ENCODE measurements at places on chromosomes 12 and 14.
A peak's percentile ranks its signal among the peaks of the same experiment; 100 is the strongest.

GRCh38 chr12:32885831-32886230 is 10.7 kb downstream of the PKP2 start:
- DNase-seq = peak; percentile 30

DNA sequence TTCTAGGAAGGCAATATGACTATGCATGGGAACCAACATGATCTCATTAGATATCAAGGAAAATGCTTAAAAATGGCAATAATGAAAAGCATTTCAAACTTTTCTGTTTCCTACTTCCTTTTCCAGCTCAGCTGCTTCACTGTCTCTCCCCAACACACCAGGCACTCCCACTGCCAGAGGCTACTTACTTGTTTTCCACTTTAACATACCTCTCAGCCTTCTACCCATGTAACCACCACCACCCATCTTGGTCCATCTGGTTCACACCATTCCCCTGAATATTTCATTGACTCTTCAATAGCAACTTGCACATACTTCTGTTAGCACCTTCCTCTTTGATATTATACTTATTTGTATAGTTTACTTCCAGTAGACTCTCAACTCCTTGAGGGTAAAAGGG is 168.3 kb upstream of the NPAS3 start:
- no peak for DNase-seq

DNA sequence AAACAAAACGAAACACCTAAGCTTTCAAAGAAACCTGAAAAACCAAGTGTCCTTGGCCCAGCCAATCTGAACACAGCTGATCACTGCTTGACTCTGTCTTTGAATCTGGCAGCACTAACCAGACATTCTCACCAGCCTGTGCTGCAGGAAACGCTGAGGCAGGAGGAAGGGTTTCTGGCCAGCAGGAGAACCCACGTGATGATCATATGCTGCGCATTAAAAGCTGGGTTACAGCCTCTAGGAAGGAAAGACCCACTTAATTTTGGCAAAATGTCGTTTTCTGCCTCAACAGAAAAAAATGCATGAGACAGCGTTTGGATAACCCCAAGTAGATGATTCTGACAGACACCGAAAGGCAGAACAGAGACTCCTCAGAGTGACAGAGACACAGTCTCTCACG is 9.8 kb downstream of the APPL2 start:
- no peak for DNase-seq

DNA sequence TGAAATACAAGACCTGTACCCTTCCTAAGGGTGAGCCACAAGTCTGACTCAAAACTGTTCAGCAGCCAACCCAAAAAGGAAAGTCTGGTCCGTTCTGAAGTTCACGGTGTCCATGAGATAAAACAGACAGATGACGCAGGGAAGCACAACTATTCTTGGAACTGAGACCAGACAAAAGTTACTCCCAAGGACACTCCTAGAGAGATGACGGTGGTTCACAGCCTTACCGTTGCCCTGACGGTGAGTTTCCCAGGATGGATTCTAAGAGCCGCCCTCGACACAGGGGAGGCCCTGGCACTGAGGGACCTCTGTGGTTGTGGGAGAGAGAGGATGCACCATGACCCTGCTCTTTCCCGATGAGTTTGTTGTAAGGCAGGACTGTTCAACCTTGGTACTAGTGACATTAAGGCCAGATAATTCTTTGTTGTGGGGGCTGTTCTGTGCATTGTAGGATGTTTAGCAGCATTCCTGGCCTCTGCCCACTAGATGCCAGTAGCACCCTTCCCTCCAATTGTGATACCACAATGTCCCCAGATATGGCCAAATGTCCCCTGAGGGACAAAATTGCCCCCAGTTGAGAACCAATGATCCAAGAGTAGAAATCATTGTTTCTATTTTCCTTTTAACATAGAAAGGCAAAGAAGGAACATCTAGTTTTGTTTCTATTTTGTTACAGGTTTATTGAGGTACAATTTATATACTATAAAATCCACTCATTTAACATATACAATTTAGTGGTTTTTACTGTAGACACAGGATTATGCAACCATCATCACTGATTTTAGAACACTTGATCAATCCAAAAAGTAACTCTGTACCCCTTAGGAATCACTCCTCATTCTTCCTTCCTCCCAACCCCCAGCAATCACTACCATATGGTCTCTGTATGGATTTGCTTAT is 23.0 kb downstream of the OR10P1 start:
- peak; percentile 5 for DNase-seq

DNA sequence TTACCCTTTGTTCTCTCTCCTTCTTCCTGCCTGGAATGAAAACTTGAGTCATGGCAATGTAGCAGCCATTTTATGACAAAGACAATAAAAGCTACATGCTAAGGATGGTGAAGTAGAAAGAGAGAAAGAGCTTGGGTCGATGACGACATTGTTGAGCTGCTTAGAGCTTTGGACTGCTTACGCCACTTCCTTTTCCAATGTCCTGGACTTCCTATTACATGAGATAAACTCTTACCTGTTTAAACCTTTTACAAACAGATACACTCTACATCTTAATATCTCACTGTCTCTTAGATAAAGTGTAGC is 70.1 kb downstream of the PEBP1 start:
- no peak for DNase-seq

DNA sequence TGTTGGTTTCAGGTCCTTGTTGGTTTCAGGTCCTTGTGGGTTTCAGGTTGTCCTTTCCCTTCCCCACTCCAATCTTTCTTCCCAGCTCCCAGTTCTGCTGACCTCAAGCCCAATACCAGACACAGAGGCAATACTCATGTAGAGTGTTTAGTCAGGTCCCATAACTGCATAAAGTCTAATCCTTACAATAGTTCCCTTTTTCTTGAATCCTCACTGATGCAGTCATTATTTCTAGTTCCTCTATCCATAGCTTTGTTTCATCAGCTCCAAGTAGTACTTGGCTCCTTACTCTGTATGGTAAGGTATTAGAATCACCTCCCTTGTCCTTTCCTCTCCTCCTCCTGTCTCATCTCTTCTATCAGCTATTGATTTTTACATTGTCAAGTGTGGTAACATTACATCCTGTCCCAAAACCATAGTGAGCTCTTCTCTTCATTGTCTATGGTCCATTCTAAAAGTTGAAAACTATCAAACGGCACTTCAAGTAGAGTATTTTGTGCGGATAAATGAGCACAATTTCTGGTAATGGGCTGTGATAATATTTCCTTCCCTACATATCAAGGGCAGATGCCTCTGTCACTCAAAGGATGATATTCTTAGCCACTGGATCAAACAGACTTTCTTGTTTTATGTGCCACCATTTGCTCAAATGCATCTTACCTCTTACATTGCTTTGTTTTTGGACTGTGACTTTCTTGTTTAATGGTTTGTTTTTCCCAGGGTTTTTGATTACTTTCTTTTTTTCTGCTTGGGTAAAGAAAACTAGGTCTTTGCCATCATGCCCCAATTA is 57.2 kb upstream of the JDP2 start:
- no peak for DNase-seq
